ENCODE measurements at places on chromosomes 16 and 17.

DNA sequence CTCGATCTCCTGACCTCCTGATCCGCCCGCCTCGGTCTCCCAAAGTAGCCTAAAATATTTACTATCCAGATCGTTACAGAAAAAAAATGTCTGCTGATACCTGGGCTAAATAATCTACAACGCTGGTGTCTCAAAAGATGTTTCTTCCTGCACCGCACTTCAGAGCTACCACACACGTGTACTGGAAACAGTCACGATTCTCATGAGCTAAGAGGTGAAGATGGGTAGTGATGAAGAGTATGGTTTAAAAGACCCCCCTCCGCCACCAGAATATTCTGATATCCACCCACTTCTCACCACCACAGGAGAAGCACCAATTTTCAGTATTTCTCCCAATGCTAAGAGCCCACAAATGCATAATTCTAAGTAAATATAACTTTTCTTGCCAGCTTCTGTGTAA is 50.2 kb downstream of the SMG6 start:
- DNase-seq = no peak

DNA sequence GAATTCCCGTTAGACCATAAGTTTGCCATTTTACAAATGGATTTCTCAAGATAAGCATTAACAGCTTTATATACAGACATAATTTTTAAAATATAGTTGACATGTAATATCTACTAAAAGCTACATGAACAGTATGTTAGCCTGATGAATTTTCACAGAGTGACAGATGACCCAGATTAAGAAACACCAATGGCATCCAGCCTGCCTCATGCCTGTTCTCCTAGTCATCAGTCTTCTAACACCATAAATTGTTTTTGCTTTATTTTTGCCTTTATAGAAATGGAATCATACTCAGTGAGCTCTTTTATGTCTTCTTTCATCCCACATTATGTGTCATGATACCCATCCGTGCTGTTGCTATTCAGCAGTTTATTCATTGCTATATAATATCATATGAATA is 80.0 kb downstream of the ATF7IP2 start:
- no peak for DNase-seq

DNA sequence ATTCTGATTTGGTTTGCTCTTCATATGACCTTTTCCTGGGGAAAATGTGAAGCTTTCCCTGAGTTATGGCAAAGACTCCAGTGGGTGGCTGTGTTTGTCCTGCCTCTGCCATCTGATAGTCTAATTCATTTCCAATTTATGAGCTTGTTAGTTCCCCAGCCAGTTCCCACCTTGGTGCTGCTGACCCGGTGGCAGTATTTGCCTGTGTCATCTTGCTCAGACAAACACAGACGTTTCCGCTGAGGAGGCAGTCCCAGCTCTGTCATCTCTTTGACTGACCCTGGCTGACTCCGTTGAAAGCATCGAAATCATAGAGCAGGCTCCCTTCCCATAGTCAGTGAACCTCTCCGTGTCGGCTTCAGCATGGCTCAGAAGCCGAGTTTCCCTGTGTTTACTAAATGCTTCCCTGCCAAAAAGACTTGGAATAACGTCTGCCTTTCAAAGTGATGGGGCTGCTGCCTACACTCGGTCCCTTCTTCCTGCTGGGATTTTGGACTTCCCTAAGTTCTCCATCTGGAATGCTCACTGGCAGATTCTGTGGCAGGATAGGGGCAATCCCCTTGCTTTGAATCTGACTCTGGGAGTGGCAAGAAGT is 538.3 kb downstream of the NPIPA7 start:
- no peak for DNase-seq

- no peak for DNase-seq
Measured at GRCh38 chr17:42325026-42325425, 36.7 kb downstream of the STAT5A start.

DNA sequence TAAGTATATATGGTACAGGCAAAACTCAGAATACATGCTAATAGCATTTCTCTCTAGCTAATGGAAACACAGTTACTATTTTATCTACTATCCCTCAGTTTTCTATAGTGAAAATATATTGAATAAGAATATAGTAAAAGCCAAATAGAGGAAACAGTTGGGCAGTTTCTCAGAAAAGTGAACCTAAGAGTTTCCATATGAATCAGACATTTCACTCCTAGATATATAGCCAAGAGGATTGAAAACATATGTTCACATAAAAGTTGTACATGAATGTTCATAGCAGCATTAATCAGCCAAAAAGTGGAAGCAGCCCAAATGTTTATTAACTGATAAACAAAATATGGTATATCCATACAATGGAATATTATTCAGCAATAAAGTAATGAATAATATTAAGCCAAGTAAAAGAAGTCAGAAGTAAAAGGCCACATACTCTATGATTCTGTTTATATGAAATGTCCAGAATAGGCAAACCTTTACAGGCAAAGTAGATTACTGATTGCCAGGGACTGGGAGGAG is 134.6 kb downstream of the CYB561 start:
- no peak for DNase-seq

- DNase-seq = peak; percentile 72
Measured at GRCh38 chr16:89217388-89218191, at the start of gene ZNF778. Gene ZNF778 (plus strand): TSS chr16:89217703. CDS start chr16:89221128, 3,425 bp downstream.

- no peak for DNase-seq
Measured at GRCh38 chr16:61791464-61791863, 244.8 kb downstream of the CDH8 start.

DNA sequence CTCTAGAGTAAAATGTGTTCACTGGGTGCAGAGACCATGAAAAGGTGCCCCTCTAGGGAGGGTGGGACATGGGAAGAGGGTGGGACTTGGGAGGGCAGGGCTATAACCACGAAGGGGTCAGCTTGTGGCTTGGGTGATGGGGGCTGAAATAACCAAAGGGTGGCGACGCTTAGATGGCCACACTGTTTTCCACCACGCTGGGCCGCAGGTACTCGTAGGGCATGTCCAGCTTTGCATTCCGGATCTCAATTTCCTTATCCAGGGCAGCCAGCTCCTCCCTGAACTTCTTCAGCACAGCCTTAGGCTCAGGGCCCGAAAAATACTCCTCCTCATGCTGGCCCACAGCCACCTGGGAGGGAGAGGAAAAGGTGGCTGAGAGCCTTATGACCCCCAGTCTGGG is 10.0 kb downstream of the ALOX15 start:
- DNase-seq = no peak

- no peak for DNase-seq
Measured at GRCh38 chr17:81511804-81512561, 616 bp downstream of the ACTG1 start.

GRCh38 chr17:6075050-6075449 is 4.9 kb downstream of the WSCD1 start:
- no peak for DNase-seq

DNA sequence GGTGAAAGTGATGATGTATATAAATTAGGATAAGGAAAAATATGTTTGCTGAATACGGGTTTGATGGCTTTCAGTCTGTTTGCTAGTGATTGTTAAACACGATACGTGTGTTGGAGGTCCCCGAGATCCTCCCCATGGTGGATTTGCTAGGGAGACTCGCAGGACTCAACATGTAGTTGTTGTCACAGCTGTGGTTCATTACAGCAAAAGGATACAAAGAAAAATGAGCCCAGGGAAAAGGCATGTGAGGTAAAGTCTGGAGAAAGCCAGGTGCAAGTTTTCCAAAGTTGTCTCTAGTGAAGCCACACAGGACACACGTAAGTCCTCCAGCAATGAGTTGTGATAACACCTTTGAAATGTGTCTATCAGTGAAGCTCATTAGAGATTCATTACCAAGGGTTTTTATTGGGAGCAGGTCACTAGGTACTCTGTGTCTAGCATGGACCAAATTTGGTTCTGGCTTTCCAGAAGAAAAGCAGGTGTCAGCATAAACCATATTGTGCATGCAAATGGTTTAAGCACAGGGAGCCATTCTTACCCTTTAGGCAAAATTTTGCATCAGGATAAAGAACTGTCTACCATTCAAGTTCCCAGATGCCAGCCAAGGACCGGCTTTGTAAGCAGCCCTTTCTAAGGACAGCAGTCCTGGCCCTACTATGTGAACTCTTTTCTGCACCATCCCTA is 215.2 kb upstream of the WSCD1 start:
- DNase-seq = no peak

DNA sequence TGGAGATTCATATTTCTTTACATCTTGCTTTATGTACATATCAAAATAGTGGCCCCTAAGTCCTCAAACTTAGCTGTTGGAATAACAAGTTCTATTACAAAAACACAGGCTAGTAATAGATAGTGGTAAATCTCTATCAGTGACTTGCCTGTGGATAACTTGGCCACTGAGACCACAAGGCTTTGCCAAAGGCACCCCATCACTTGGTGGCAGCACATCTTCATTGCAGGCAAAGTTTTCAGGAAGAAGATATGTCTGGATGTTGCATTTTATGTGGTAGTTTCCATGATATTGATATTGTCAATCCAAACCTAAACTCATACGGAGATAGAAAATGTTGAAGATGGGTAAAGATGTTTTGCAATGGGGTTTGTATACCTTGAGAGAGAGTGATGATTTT is 58.5 kb downstream of the KNOP1 start:
- DNase-seq = no peak

- DNase-seq = no peak
Measured at GRCh38 chr17:1216217-1217088, 36.7 kb upstream of the ABR start.

DNA sequence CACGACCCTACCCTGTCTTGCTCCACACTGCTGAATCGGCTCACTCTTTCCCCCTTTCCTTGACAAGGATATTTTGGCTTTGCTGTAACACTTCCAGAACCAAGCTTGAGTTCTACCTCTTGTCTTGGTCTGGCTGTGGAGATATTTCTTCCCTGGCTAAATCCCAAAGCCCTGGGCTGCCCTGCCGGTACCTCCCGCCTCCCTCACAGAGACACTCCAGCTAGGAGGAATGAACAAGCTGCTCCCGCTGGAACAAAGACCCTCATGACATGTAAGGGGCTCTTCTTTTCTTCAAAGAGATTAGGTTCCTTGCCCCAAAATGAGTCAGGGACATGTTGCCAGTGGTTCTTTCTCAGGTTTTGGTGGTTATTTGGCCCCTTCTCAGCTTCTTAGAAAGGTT is 10.8 kb downstream of the INPP5K start:
- no peak for DNase-seq

- DNase-seq = no peak
Measured at GRCh38 chr17:17053446-17054379, 11.5 kb downstream of the MPRIP start.

- no peak for DNase-seq
Measured at GRCh38 chr17:40330850-40331470, 22.0 kb downstream of the RARA start.

- DNase-seq = no peak
Measured at GRCh38 chr16:77190190-77190477, 856 bp upstream of the MON1B start.

DNA sequence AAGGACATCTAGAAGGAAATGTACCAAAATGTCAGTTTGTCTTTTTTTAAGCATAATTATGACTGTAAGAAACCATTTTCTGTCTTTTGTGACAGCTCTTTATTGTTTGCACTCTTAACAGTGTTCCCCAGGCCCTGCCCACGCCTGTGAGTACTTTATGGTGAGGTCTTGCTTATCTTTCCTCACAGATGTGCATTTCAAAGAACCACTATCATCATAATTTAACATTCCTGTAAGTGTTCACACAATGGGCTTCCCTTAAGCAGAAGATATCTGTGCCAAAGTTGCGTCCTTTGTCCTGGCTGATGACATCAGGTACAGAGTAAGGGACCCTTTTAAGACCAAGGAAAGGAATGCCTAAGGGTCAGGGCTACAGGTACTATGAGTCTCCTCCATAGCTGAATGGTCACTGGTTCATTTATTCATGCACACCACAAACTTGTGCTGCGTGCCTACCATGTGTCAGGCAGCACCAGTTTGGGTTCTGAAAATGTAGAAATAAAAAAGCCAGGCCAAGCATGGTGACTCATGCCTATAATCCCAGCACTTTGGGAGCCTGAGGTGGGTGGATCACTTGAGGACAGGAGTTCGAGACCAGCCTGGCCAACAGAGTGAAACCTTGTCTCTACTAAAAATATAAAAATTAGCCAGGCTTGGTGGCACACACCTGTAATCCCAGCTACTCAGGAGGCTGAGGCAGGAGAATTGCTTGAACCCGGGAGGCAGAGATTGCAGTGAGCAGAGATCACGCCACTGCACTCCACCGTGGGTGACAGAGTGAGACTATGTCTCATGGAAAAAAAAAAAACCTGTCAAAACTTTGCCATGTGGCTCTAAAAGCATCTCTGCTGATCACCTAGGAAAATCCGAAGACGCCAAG is 55.4 kb upstream of the NLK start:
- no peak for DNase-seq

DNA sequence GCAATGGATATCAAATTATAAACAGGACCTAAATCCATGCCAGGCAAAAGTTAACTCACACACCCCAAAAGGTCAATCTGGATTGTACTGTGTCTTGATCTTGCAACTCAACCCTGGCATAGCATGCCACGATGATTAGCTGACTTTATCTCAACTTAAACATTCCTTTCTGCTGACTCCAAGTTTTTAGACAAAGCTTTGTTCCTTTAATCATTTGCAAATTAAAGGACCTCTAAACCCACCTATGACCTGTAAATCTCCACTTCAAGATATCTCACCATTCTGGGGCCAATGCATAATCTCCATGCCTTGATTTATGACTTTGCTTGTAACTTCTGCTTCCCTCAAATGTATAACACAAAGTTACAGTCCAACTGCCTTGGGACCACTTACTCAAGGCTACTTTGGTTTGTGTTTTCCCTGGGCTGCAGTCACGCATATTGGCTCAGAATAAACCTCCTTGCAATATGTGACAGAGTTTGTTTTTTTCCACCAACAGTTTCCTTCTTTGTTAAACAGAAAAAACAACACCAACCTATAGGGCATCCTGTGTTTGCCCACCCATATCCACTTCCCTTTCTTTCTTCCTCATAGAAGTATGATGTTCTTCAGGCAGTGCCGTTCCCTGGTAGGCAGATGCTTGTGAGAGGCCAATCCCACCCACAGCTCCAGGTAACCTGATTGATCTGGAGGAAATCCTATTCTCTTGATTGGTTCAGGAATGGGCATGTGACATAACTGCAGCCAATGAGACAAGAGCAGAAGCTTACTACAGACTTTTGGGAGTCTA is 390.6 kb upstream of the ERCC4 start:
- DNase-seq = no peak

DNA sequence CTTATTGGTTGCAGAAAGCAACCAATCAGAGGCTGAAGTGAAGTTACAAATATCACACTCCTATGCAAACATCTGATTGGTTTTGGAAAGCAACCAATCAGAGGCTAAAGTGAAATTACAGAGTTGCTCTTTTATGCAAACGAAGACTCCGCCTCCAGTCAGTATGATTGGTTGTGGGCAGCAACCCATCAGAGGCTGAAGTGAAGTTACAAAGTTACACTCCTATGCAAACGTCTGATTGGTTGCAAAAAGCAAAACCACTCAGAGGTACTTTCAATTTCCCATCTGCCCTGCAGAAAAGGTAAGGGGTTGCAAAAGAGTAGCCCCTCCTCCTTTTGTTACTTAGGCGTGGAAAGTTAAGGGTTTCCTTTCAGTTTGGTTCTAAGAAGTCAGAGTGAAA is 697.3 kb downstream of the MAF start:
- DNase-seq = no peak

- DNase-seq = no peak
Measured at GRCh38 chr17:8154608-8155155, 2.5 kb upstream of the PER1 start.

Measured in stimulated activated CD8-positive, alpha-beta memory T cell treated with anti-CD3 and anti-CD28 coated beads, Interleukin-2, amount 100 ng/mL, for 48 hours (primary cell).